ENCODE measurements at places on chromosomes 7 and 10. TPM values are rescaled to one million over a fixed set of nuclear protein-coding genes. Genes with fewer than 3 reads are reported as not detected.

Gene SLC25A28
- 99.8 TPM for total RNA-seq

Gene FAM25C
- total RNA-seq = not detected

Gene MGMT
- total RNA-seq = 17.6 TPM

Gene ABCC2
- total RNA-seq = 6.3 TPM

Gene WNT8B
- total RNA-seq = not detected

Gene VAX1
- not detected for total RNA-seq

Gene CAV2
- not detected for total RNA-seq

Gene LRIT2
- total RNA-seq = not detected

Gene PLEKHS1
- total RNA-seq = not detected

Gene TECPR1
- total RNA-seq = 203 TPM

Gene TLX1
- total RNA-seq = not detected

Gene PNLIPRP2
- total RNA-seq = not detected

Gene MRC1
- total RNA-seq = 0.13 TPM

Gene TRPV6
- total RNA-seq = not detected

Gene SFTPA1
- not detected for total RNA-seq

Gene NSMCE4A
- 63.5 TPM for total RNA-seq

Gene CLDN4
- total RNA-seq = not detected

Gene PIP
- not detected for total RNA-seq

Gene RET
- not detected for total RNA-seq

Gene TMEM213
- total RNA-seq = 0.36 TPM

Gene TRIM73
- total RNA-seq = 17.1 TPM

Gene GPAM
- 4.3 TPM for total RNA-seq

Gene OIT3
- total RNA-seq = not detected

Gene ZNF786
- 6.7 TPM for total RNA-seq

Gene ELMO1
- total RNA-seq = 138 TPM

Gene C7orf33
- not detected for total RNA-seq

Gene SYT15
- total RNA-seq = 1.4 TPM

Gene AOAH
- 22.1 TPM for total RNA-seq

Gene UCMA
- not detected for total RNA-seq
